ENCODE measurements at places on chromosomes 12 and 14.

DNA sequence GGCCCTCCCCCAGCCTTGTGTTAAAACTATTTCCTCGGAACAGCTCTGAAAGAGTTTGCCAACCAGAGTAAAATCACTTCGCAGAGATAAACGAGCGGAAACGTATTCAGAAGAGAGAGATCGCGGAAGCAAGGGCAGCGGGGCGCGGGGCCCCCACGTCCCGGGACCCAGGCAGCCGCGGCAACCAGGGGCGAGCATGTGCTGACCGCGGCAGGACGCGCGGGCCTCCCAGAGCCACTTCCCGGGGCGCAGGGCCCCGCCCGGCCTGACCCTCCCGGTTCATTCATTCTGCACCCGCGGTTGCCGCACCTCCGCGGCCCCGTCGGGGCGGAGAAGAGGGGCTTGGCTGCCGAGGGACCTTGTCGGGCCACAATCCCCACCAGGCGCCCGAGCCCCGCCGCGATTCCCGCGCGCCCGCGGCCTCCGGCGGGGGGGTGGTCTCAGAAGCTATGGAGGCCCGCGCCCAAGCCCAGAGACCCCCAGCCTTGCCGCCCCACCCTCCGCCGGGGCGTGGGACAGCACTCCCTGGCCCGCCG lies 598 bp downstream of the UBE2N start:
- H3K27ac ChIP-seq, result peak overlapping the region; percentile 92
- DNase-seq, result peak; percentile 52
- H3K4me1 ChIP-seq, result peaks cover 55% of the 10 kb centered on the region
- peak overlapping the region; percentile 99 for H3K4me3 ChIP-seq

GRCh38 chr12:80598004-80598606 lies 109.3 kb upstream of the MYF6 start:
- H3K27me3 ChIP-seq, result no peaks in the 10 kb centered on the region
- no peaks in the 10 kb centered on the region for H3K4me1 ChIP-seq
- no peaks in the 10 kb centered on the region for H3K36me3 ChIP-seq

DNA sequence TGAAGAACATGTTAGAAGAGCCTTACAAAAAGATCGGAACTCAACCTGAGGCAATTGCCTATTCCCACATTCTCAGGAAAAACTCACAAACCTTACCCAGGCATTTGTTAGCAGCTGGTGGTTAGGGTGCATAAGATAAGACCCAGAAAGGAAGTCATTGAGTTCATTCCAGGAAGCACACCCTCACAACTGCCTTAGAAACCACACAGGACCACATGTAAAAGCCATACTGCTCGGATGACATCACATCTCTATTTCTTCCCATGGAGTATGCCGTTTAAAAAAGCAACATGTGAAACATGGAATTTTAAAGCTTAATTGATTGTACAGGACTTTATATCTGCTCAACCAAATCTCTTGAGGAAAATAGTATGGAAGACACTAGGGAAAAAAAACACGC lies 411.2 kb downstream of the DAD1 start:
- H3K27ac ChIP-seq, result no peak overlapping the region
- H3K36me3 ChIP-seq, result no peaks in the 10 kb centered on the region
- no peak for DNase-seq
- peaks cover 14% of the 10 kb centered on the region for H3K4me1 ChIP-seq
- H3K27me3 ChIP-seq, result no peaks in the 10 kb centered on the region

DNA sequence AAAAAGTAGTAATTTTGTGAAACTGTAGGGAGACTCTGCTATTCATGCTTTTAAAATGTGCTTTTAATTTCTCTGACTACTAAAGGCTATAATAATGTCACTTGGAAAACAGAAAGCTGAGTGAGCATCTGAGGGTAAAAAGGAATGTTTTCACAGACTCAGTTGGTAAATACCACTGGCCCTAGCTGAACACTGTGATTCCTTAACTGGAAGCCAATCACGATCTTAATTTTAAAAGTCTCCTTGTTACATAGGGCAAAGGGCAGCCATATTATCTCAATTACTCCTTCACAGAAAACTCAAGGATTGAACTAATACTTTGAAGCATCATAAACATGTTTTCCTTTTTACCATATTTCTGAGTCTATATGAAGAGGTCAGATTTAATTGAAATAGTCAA lies 41.9 kb downstream of the PAWR start:
- H3K36me3 ChIP-seq, result no peaks in the 10 kb centered on the region
- no peaks in the 10 kb centered on the region for H3K4me1 ChIP-seq
- H3K27me3 ChIP-seq, result no peaks in the 10 kb centered on the region
- H3K4me3 ChIP-seq, result no peak overlapping the region
- H3K27ac ChIP-seq, result no peak overlapping the region

DNA sequence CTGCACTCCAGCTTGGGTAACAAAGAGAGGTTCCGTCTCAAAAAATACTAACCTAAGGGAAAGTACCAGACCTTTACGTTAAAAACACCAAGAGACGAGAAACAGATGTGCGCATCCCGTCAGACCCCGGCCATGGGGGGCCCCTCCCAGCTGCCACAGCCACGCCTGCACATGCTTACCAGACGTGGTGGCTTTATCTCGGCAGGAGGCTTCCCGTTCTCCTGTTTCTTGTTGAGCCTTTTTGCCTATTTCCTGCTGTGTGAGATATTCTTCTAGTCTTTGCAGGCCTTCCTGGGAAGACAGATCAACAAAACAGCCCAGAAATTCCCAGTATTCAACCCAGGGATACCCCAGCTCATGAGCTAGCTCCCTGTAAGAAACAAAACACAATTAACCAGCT lies 23.6 kb downstream of the PGAM5 start:
- DNase-seq, result no peak
- H3K4me1 ChIP-seq, result no peaks in the 10 kb centered on the region
- peaks cover 78% of the 10 kb centered on the region for H3K36me3 ChIP-seq
- H3K4me3 ChIP-seq, result no peak overlapping the region

GRCh38 chr12:110180591-110181005 lies 56.4 kb downstream of the IFT81 start:
- H3K27ac ChIP-seq, result no peak overlapping the region
- DNase-seq, result no peak
- H3K4me1 ChIP-seq, result no peaks in the 10 kb centered on the region
- H3K4me3 ChIP-seq, result no peak overlapping the region

- DNase-seq, result peak; percentile 51
- H3K36me3 ChIP-seq, result peaks cover 86% of the 10 kb centered on the region
- H3K4me1 ChIP-seq, result peaks cover 97% of the 10 kb centered on the region
- H3K27ac ChIP-seq, result peak overlapping the region; percentile 98
- H3K27me3 ChIP-seq, result no peaks in the 10 kb centered on the region
- H3K4me3 ChIP-seq, result peak overlapping the region; percentile 80
Measured at GRCh38 chr14:61344437-61345150, 23.2 kb downstream of the PRKCH start.

GRCh38 chr14:58861586-58861985 lies 223.8 kb downstream of the DACT1 start:
- no peaks in the 10 kb centered on the region for H3K4me1 ChIP-seq
- H3K4me3 ChIP-seq, result no peak overlapping the region
- H3K27ac ChIP-seq, result no peak overlapping the region
- H3K36me3 ChIP-seq, result no peaks in the 10 kb centered on the region

DNA sequence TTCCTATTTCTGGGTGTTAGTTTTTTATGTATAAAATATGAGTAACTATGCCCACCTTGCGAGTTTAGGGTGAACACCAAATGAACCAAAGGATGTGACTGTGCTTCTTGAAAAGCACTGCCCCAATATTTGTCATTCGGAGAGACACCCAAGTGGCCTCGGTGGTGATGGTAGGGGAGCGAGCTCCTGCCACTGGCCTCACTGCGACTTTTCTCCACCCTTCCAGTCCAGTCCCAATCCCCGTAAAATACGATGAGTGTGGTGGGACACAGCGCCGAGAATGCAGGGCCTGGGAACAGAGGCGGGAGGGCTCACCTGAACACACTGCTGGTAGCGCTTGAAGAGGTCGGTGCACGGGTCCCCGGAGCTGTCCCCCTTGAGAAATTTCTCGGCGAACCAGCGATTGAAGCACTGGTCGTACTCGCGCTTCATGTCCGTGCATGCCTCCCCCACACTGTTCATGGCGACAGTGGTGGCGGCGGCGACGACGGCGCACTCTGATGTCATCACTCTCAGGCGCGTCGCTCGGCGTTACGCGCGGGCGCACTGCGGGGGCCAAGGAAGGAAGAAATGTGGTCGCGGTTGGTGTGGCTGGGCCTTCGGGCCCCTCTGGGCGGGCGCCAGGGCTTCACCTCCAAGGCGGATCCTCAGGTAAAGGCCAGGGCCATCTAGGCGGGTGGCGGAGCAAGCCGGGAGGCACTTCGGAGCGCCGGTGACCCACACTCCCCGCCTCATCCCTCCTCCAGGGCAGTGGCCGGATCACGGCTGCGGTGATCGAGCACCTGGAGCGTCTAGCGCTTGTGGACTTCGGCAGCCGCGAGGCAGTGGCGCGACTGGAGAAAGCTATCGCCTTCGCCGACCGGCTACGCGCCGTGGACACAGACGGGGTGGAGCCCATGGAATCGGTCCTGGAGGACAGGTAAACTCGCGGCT lies at the start of the genes GATC and TRIAP1:
Gene GATC (plus strand): TSS at position 534 of the 933 bp plus-strand sequence. CDS start 37 bp downstream, at position 571.
Gene TRIAP1 (minus strand): TSS at position 474 of the 933 bp plus-strand sequence. CDS start 12 bp downstream, at position 462.
- peak within 1 kb of the TSS; percentile 97 for H3K27ac ChIP-seq
- H3K4me1 ChIP-seq, result peaks cover 41% of the 10 kb centered on the region
- H3K4me3 ChIP-seq, result peak within 1 kb of the TSS; percentile 94
- H3K27me3 ChIP-seq, result no peaks in the 10 kb centered on the region
- H3K36me3 ChIP-seq, result peaks cover 41% of the 10 kb centered on the region

DNA sequence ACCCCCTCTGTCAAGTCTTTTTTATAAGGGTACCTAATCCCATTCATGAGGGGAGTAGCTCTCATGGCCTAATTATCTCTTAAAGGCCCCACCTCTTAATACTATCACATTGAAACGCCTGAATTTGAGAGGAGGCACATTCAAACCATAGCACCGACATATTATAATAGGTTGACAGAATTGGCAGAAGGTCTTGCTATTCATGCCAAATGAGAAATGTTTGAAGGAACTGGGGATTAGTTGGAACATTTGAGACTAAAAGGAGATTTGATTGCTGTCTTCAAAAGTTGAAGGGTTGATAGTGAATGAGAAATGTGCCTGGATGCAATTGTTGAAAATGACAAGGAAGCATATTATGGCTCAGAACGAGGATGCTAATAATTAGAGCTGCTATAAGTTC lies 331.1 kb downstream of the ATP23 start:
- peaks cover 1% of the 10 kb centered on the region for H3K27me3 ChIP-seq
- no peak overlapping the region for H3K4me3 ChIP-seq
- no peak overlapping the region for H3K27ac ChIP-seq
- H3K36me3 ChIP-seq, result no peaks in the 10 kb centered on the region
- no peaks in the 10 kb centered on the region for H3K4me1 ChIP-seq
- no peak for DNase-seq

DNA sequence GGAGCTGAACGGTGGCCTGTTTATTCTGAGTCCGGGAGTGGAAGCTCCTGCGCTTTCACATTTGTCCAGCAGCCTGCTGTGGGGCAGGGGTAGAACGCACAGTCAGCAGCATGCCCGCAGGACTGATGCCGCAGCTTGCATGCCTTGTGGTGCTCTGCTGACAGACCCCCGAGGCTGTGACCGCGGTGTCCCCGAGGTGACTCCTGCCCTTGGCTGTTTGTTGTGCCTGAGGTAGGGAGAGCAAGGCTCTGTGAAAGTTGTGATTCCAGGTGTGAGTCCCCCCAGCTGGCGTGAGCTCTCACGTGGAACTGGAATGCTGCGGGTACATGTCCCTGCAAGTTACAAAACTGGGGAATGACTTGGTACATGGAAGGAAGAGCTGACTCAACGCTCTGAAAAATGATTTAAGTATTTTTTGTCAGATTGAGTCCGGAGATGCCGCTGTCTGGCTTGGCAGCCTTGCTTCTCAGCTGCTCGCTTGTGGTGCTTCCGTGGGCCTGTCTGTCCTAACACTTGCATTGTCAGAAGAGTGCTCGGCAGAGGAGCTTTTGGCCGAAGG lies 18.1 kb downstream of the MLXIP start:
- peaks cover 50% of the 10 kb centered on the region for H3K4me1 ChIP-seq
- peaks cover 3% of the 10 kb centered on the region for H3K36me3 ChIP-seq
- no peak overlapping the region for H3K4me3 ChIP-seq
- H3K27me3 ChIP-seq, result no peaks in the 10 kb centered on the region
- no peak for DNase-seq

GRCh38 chr14:68679746-68680467 lies 113.0 kb downstream of the ZFP36L1 start:
- no peaks in the 10 kb centered on the region for H3K27me3 ChIP-seq
- peaks cover 49% of the 10 kb centered on the region for H3K4me1 ChIP-seq
- no peak for DNase-seq
- no peaks in the 10 kb centered on the region for H3K36me3 ChIP-seq
- H3K27ac ChIP-seq, result no peak overlapping the region

- no peak for DNase-seq
- no peaks in the 10 kb centered on the region for H3K36me3 ChIP-seq
- no peaks in the 10 kb centered on the region for H3K4me1 ChIP-seq
- H3K27ac ChIP-seq, result no peak overlapping the region
- H3K4me3 ChIP-seq, result no peak overlapping the region
- peaks cover 1% of the 10 kb centered on the region for H3K27me3 ChIP-seq
Measured at GRCh38 chr14:53999061-53999488, 42.5 kb upstream of the BMP4 start.

DNA sequence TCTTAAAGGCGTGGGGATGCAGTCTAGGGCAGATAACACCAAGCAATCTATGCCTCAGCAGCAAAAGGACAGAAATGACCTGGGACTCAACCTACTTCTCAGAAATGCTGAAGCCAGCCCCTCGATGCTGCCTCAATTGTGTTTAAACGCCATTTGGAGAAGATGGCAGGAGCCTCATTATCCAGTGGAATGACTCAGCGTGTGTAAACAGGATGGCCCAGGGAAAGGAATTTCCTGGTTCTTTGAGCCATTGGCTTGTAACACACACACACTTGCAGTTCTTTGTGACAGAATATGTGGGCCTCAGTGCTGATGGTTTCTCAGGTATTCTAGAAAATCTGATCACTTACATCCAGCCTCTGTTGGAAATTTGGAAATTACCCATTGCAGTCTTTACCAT lies 154.3 kb downstream of the NTF3 start:
- H3K27me3 ChIP-seq, result peaks cover 2% of the 10 kb centered on the region
- no peak overlapping the region for H3K27ac ChIP-seq
- H3K4me1 ChIP-seq, result no peaks in the 10 kb centered on the region
- no peak overlapping the region for H3K4me3 ChIP-seq

DNA sequence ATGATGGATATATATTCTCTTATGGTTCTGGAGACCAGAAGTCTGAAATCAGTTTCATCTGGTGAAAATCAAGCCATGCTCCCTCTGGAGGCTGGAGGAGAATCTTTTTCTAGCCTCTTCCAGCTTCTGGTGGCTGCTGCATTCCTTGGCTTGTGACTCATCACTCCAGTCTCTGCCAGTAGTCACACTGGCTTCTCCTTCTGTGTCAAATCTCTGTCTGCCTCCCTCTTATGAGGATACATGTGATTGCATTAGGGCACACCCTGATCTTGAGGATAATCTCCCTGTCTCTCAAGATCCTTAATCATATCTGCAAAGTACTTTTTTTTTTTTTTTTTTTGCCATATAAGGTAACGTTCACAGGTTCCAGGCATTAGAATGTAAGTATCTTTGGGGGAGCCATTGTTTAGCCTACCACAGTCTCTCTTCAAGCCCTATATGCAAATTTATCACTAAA lies 17.7 kb downstream of the DNAL1 start:
- peaks cover 2% of the 10 kb centered on the region for H3K4me1 ChIP-seq
- no peak for DNase-seq
- no peak overlapping the region for H3K27ac ChIP-seq
- H3K27me3 ChIP-seq, result no peaks in the 10 kb centered on the region

Measured in activated CD8-positive, alpha-beta T cell treated with anti-CD3 and anti-CD28 coated beads for 36 hours (primary cell).